Cerebellum (tissue), 4 donors: ENCODE measurements at places on chromosomes 16 and 17.

- peak; percentile 49 for DNase-seq
These were observed 57.5 kb downstream of the CYB5B start for GRCh38 chr16:69481901-69482341.

DNA sequence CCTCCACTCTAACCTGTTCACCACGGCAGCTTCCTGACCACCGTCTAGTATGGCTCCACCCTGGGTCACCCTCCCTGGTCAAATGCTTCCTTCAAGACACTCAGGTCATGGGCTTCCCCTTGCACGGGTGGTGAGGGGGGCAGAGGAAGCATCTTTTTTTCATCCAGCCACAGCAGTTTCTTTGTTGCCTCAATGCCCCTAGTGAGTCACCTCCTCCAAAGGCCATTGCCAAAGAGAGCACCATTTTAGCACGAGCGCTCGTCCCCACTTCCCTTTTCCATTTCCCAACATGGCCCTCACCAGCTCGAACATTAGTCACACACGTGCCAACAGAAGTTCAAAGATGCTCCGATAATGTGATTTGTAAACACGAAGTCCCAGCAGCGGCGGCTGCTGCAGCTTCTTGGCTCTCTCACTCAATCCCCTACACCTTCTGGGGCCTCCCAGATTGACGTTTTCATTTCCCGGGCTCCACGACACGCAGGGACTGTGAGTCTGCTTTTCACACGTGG lies 134.6 kb downstream of the GAS7 start:
- no peak for DNase-seq

GRCh38 chr17:3528403-3528851 lies 29.2 kb downstream of the TRPV3 start:
- DNase-seq: no peak

GRCh38 chr17:34798581-34798980 lies 162.7 kb downstream of the CCT6B start:
- DNase-seq: no peak

- no peak for DNase-seq
These were observed 1.9 kb downstream of the TSEN54 start for GRCh38 chr17:75518201-75518600.

DNA sequence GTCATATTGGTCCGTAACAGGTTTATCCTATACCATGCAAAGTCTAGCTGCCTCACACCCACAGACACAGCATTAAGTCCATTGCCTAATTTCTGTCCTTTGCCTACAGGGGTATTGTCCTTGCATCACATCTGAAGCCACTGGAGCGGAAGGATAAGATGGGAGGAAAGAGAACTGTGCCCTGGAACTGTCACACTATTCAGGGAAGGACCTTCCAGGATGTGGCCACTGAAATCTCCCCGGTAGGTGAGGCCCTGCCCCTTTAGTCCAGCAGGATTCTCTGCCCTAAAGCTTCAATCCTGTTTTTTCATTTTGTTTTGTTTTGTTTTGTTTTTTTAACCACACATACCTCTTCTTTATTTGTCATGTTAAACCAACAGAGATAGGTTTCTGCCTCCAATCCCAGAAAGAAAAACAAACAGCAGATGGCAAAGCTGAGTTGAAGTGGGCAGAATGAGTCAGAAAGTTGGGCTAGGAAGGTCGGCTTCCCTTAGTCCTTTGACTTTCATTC lies 2.2 kb upstream of the EFTUD2 start:
- no peak for DNase-seq

- DNase-seq: no peak
These were observed 43.0 kb upstream of the ZNF629 start for GRCh38 chr16:30830072-30830417.

GRCh38 chr17:33902901-33903449 lies 352.1 kb upstream of the CCL2 start:
- no peak for DNase-seq

- no peak for DNase-seq
These were observed 114.7 kb upstream of the NLRP1 start for GRCh38 chr17:5698959-5699358.

GRCh38 chr16:75238132-75238852 lies 13.1 kb downstream of the BCAR1 start:
- DNase-seq: peak; percentile 94

GRCh38 chr16:35188288-35189155 lies 1729.1 kb downstream of the TP53TG3F start:
- no peak for DNase-seq

GRCh38 chr16:72752004-72752695 lies 295.8 kb downstream of the ZFHX3 start:
- no peak for DNase-seq

DNA sequence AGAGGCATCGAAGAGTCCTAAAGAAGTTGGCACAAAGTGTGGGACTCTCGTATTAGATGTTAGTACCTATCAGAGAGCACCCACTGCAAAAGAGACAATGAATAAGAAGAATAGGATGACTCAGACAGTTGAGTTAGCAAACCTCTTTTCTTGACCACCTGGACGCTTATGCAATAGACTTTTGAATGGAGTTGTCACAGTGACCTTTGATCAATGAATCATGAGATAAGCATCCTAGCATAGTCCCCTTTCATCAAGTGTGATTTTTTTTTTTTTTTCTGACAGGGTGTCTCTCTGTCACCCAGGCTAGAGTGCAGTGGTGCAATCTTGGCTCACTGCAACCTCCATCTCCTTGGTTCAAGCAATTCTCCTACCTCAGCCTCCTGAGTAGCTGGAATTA lies 1417.9 kb upstream of the GOT2 start:
- DNase-seq: no peak

- no peak for DNase-seq
These were observed 63.4 kb downstream of the KLHDC4 start for GRCh38 chr16:87702325-87702811.

- no peak for DNase-seq
These were observed 136.6 kb upstream of the CACNG5 start for GRCh38 chr17:66698270-66698669.

DNA sequence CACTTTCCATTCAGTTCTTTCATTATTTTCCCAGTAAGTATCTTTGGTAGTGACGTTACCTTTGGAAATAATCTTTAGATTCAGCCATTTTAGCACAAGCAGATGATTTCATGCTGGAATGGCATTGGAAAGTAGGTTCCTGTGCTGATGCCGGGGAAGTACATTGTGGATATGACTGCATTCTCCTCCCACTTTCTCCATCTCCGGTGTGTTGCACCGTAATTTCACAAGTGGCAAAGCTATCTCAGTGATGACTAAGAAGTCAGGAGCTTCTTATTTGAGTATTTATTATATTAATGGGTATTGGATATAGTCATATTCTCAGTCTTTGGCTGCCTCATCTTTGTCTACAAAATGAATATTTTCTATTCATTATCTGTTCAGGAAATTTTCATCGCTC lies 69.8 kb downstream of the MRTFB start:
- DNase-seq: no peak

GRCh38 chr17:15341385-15341849 lies at the start of gene TEKT3:
Gene TEKT3, minus strand, starts transcription at chr17:15341597. Its CDS starts 10,012 bp downstream, at chr17:15331585.
- DNase-seq: peak; percentile 68

GRCh38 chr17:65093930-65094329 lies 37.4 kb upstream of the GNA13 start:
- no peak for DNase-seq

GRCh38 chr17:28571361-28572122 lies at the start of gene PIGS:
Gene PIGS, minus strand, starts transcription at chr17:28571524. Its CDS starts 28 bp downstream, at chr17:28571496.
- DNase-seq: peak; percentile 98

DNA sequence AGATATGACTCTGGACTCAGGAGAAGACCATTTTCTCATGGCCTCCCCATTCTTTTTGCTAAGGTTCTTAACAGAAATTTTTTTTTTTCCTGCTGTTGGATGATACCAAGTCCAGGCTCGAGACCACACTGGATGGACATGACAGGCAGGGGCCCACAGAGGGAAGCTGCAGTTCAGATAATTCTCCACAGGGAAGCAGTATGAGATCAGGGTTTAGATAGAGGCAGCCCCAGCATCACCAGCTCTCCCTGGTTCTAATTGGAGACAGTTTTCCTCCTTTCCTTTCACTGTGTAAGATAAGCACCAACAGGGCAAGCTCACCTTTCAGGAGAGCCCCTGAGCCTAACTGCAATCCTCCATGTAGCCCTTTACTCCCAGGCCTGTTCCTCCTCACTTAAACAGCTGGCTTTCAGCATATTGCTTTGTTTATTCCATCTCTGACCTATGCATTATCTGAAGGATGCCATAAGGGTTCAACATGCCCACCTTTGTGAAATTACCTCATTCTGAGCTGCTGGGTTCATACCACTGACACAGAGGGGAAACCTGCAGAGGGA lies 108.1 kb downstream of the SNX11 start:
- no peak for DNase-seq

DNA sequence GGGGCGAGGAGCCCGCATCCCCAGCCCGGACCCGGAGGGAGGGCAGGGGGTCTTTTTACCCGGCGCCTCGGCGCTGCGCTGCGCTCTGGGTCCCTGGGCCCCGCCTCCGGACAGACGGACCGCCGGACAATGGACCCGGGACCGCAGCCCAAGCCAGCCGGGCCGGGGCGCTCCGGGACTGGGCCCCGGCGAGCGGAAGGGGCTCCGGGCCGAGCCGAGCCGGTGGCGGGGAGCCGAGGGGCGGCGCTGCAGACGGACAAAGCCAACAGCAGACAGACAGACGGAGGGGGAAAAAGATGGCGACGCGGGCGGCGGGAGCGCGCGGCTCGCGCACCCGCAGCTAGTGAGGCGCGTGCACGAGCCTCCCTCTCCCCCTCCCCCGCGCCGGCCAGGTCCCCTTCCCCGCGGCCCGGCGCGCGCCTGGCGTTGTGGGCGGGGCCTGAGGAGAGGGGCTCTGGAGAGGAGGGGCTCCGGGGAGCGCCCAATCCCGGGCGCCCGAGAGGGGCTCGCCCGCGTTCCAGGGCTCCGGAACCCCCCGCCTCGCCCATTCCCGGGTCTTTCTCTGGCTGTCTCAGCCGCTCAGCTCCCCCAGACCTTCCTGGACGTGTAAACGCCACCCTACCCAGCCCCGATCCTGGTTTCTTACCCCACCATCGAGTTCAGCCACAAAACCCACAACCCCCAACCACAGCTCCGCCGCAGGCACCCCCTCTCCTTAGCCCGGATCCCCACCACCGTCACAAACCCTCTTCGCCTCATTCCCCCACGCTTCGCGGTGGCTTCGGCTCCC lies at the start of gene ZNF821:
Gene ZNF821, minus strand, starts transcription at position 334 of the 790 bp plus-strand sequence. CDS start 4,236 bp downstream, outside the sequence.
- peak; percentile 94 for DNase-seq

DNA sequence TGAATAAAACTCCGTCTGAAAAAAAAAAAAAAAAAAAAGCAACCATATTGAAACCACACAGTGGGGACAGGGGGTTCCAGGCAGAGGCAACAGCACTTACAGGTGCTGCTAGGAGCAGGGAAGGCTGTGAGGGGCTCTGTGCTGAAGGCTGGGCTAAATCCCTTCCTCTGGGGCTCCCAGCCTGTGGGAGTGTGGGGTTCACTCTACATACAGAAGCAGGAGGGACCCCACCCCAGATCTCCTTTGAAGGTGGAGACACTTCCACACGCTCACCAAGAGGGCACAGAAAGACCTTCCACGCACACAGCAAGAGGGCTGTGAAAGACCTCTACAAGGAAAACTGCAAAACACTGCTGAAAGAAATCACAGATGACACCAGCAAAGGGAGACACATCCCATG lies 53.9 kb downstream of the USP22 start:
- no peak for DNase-seq

DNA sequence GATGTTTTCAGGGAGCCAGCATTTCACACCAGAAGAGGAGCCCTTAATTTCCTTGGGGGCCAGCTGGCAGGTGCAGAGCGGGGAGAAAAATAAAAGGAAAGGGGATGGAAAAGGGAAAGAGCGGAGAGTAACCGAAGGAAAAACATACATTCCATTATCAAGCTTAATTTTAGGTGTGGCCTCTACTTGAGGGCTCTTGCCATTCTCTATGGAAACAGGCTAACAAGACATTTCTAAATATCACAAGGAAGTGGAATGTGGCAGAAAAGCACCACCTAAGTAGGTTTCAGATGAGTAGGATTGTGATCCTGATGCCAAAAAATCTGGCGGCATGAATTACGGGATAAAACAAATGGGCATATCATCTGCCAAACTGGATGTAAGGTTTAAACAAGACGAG lies 970 bp upstream of the DYNC1LI2 start:
- no peak for DNase-seq

DNA sequence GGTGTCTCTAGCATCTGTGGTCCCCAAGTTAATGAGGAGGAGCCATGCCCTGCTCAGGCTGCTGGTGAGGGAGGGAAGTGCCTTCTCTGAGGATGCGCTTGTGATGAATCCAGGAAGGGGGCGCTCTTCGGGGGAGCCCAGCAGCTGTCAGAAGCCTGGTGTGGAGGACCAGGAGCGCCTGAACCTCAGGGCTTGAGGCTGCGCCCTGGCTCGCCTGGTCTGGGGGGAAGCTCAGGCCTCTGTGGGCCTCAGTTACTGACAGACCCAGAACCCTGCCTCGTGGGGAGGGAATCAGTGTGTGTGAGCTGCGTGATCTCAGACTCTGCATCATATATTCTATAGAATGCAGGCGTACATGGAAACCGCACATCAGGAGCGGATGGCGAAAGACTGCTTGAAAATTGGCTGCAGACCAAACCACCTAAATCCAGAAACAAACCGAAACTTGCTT lies 126.1 kb downstream of the SEC14L1 start:
- no peak for DNase-seq

DNA sequence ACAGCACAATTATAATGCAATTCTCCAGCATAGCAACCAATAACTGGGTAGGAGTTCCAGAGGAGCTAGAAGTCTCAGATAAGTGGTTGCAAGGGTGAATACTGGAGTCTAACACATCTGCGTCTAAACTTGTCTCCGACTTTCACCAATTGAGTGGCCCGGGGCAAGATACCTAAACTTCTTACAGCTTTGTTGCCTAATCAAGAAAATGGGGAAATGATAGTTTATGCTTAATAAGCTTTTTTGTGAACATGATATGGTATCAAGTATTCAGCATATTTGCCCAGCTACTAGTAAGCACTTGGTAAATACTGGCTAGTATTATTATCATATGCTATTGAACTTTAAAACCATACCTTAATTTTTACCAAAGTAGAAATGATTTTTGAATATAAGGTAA lies 183.5 kb downstream of the KCNJ2 start:
- DNase-seq: no peak

DNA sequence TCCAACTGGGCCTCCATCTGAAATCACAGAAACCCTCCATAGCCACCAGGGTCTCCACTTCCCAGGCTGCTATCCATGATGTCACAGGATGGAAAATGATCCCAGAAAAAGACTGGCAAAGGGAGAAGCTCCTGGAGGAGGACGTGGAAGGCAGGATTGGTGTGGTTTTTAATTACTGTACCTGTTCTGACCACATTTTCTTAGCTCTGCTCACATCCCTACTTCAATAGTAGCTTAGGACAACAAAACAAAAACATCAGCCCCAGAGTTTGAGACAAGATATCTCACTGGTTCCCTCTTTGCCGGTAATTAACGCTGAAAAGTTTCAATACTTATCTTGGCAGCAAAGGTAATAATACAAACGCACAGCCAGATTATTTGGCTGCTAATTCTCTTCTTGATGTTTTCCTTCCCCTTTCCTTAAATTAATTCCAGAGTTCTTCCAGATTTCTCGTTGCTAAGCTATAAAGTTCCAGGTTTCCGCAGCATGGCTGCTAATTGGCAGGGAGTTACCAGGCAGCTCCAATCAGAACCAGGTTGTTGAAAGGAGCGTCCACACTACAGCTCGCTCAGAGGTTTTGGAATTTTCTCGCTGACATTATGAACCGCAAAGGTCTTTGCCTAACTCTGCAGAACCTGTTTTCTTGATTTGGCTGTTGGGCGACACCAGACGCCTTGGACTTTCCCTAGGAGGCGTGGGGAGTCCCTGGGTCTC lies 263.4 kb downstream of the MRTFB start:
- no peak for DNase-seq
